ENCODE measurements at places on chromosomes 5 and 9.

DNA sequence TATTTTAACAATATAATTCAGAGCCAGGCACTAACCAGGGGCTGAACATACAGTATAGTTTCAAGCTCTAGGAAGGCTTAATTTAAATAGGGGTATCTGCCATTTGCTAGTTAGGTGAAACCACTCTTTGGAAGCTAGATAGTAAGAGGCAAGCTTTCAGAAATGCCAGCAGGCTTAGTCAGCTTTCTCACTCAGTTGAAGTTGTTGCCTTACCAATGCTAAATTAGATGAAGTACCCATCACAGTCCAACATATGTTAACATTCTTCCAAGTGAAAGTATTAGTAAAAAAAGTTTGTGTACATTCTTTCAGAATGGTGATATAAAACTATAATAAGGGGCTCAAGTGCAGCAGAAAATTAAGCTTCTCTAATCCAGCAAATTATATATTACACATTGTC lies 215.0 kb downstream of the CNTLN start:
- DNase-seq, result no peak

- no peak for DNase-seq
These were observed 13.7 kb downstream of the IL31RA start for GRCh38 chr5:55864606-55865541.

GRCh38 chr5:55934115-55934613 lies 60.6 kb downstream of the IL6ST start:
- DNase-seq, result no peak

GRCh38 chr9:36008774-36009300 lies 27.9 kb upstream of the RECK start:
- DNase-seq, result peak; percentile 20

GRCh38 chr9:89319015-89319905 lies 960 bp downstream of the SECISBP2 start:
- DNase-seq, result no peak
